Parietal lobe (tissue), 2 donors: ENCODE measurements at places on chromosomes 2 and 18. TPM values are rescaled to one million over a fixed set of nuclear protein-coding genes. Genes with fewer than 3 reads are reported as not detected.

RAB6D gene
- 0.31 TPM for total RNA-seq

IL1F10 gene
- not detected for total RNA-seq

COL6A3 gene
- 2.8 TPM for total RNA-seq

ATOH8 gene
- total RNA-seq, result 3.1 TPM

CROCC2 gene
- under 0.01 TPM for total RNA-seq

IGFBP5 gene
- total RNA-seq, result 11.6 TPM

IL37 gene
- not detected for total RNA-seq

LOXHD1 gene
- 0.31 TPM for total RNA-seq

TUBB8B gene
- not detected for total RNA-seq

PFN4 gene
- total RNA-seq, result 1.6 TPM

AKAIN1 gene
- 3.8 TPM for total RNA-seq

PDE6D gene
- 45.4 TPM for total RNA-seq

STEAP3 gene
- total RNA-seq, result not detected

UGT1A5 gene
- total RNA-seq, result not detected

UCN gene
- total RNA-seq, result not detected

MAB21L4 gene
- not detected for total RNA-seq

CYBRD1 gene
- 5.6 TPM for total RNA-seq

XIRP2 gene
- total RNA-seq, result 0.31 TPM

ZEB2 gene
- total RNA-seq, result 925 TPM

IL1A gene
- not detected for total RNA-seq

IL1RL1 gene
- total RNA-seq, result not detected

EVA1A gene
- not detected for total RNA-seq

AMER3 gene
- 45.4 TPM for total RNA-seq

CCDC150 gene
- 9.4 TPM for total RNA-seq

EPB41L5 gene
- 126 TPM for total RNA-seq

DNAJC5G gene
- not detected for total RNA-seq

GYPC gene
- 8.5 TPM for total RNA-seq

TMEM17 gene
- 1.9 TPM for total RNA-seq

SCN7A gene
- total RNA-seq, result 0.94 TPM

PID1 gene
- total RNA-seq, result 36.9 TPM

RNU2-63P gene
- total RNA-seq, result not detected

LYPD1 gene
- 25.4 TPM for total RNA-seq

GEN1 gene
- 16.6 TPM for total RNA-seq

CCDC141 gene
- 3.4 TPM for total RNA-seq

PDE1A gene
- 51.0 TPM for total RNA-seq

ATG16L1 gene
- total RNA-seq, result 59.5 TPM

CLEC4F gene
- total RNA-seq, result not detected

C2orf74 gene
- 2.5 TPM for total RNA-seq

NMUR1 gene
- not detected for total RNA-seq
